Activated naive CD4-positive, alpha-beta T cell treated with Interleukin-2 at 50 U/mL for 16 hours (primary cell): ENCODE measurements at places on chromosomes 2 and 18.

- no peak for DNase-seq
Observed at GRCh38 chr2:96530144-96530430, 6.5 kb upstream of the ARID5A start.

- DNase-seq, result no peak
Observed at GRCh38 chr2:24010477-24011249, 778 bp downstream of the MFSD2B start.

DNA sequence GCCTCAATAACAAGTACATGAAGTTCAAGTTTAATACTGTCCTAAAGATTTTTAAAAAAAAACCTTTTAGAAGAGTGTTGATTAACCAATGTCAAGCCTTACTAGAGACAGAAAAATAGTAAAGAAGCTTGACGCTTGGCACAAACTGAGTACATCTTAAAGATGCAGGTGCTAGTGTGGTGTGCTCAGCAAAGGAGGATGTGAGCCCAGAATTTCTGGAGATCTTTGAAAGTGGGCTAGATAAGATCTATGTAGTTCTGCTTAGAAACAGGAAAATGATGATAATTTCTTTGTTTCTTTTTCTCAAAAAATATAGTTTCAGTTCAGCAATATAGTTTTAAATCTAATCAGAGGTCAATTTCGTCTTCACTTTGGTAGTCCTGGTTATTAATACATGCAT, 118.3 kb upstream of the KLHL14 start:
- DNase-seq, result no peak

GRCh38 chr2:190506666-190507065, 27.9 kb downstream of the NEMP2 start:
- no peak for DNase-seq

DNA sequence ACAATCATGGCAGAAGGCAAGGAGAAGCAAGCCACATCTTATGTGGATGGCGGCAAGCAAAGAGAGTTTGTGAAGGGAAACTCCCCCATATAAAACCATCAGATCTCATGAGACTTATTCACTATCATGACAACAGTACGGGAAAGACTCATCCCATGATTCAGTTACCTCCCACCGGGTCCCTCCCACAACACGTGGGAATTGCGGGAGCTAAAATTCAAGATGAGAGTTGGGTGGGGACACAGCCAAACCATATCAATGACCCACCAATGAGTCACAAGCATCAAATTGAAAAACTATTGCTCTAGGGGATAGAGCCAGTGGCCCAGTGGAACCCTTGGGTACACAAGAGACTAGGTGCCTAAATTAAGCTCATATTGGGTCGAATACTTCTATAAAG, 157.4 kb downstream of the FBXO15 start:
- DNase-seq, result no peak

GRCh38 chr2:446303-446874, 158.5 kb upstream of the ALKAL2 start:
- DNase-seq, result no peak

- no peak for DNase-seq
Observed at GRCh38 chr18:44791520-44791919, 110.8 kb downstream of the SETBP1 start.

DNA sequence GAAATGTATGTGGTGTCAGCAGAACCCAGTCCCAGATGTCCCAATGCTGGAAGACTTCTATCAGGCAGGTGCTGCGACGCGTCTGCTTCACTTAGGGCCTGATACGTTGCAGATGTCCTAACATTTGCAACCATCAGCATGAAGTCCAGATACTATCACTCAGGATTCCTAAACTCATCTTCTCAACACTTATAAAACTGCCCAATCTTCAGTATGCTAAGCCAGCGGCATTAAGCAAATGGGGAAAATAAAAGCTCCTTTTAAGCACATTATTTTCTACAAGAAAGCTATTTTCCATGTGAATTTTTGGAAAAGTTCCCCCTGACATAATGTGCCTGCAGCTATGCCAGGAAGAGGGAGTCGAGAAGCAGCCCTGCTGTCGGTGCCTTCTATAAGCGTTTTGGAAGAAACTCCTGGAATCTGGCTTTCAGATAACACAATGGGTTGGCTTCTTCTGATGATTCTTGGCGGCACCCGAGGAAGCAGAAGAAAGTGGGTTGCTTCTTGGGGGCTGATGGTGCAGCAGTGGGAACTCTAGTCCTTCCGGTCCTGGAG, 60.7 kb upstream of the ITGA6 start:
- no peak for DNase-seq

DNA sequence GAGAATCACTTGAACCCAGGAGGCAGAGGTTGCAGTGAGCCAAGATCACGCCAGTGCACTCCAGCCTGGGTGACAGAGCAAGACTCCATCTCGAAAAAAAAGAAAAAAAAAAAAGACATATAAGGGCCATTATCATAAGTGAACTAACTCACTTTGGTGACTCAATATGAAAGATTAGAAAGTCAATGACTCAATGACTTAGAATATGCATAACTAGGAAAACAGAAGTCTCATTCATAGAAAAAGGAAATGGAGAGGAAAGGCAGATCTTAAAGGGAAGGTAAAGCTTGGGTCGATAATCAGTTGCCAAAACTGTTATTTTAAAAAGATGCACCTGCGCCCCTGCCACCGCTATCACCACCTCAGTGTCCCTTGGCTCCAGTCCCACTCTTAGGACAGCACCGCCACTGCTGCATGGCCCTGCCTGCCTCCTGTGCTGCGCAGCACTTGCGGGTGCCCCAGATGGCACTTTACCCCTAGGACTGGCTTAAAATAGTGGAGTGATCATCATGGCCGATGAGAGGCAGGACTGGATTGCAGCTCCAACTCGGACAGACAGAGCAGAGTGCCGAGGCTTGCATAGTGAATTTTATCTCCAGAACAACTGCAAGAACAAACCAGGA, 54.7 kb downstream of the INO80D start:
- no peak for DNase-seq

GRCh38 chr18:32346671-32347070, 124.0 kb downstream of the GAREM1 start:
- no peak for DNase-seq

DNA sequence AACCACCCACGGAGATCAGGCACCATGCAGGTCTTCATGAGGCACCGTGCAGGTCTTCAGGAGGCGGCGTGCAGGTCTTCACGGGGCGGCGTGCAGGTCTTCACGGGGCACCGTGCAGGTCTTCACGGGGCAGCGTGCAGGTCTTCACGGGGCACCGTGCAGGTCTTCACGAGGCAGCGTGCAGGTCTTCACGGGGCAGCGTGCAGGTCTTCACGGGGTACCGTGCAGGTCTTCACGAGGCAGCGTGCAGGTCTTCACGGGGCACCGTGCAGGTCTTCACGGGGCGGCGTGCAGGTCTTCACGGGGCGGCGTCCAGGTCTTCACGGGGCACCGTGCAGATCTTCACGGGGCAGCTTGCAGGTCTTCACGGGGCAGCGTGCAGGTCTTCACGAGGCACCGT, 350.4 kb upstream of the PKDCC start:
- DNase-seq, result no peak

- no peak for DNase-seq
Observed at GRCh38 chr18:23321996-23322395, 131.1 kb upstream of the RIOK3 start.

GRCh38 chr18:10405816-10406663, 48.4 kb upstream of the APCDD1 start:
- DNase-seq, result no peak

DNA sequence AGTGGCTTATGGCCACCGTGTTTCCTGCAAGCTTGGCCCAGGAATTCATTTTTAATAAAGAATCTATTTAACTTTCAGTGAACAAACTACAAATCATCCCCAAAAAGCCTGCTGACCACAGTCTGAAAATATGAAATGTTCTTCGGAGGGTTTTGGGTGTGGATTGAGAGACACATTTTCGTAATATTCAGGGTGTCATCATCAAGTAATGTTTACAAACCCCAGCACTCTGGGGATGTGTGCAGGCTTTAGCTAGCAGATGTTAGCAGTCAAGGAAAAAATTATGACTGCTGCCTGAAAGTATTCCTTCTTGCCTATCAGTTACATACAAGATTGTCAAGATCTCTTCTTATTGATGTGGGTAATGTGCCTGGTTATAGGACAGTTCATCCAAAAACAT, 143.9 kb upstream of the FN1 start:
- DNase-seq, result no peak

- DNase-seq, result no peak
Observed at GRCh38 chr18:69840001-69840400, 107.7 kb downstream of the CD226 start.

GRCh38 chr2:191109888-191110287, 40.9 kb downstream of the STAT4 start:
- peak; percentile 41 for DNase-seq

- no peak for DNase-seq
Observed at GRCh38 chr2:171482308-171482707, 40.0 kb upstream of the CYBRD1 start.

DNA sequence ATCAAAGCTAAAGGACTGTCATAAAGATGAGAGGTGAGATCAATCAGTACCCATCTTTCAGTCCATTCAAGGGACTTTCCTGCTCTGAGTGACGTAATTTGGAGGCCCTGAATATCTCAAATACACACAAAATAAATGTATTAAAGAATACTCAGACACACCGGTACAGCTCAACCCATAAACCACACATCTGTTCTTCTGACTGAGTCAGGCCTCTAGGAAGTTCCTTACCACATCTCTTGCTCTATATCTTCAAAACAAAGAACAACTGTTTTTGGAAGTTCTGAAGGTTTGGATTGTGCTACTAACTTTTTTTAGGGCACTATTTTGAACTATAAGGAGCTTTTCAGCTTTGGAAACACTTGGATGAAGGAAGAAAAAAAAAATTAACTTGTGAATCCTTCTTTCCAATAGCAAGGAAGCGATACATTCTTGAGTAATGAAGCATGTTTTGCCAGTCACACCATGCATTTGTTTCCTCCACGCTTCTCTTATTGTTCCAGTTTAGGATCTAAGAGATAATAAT, 866.5 kb upstream of the VRK2 start:
- no peak for DNase-seq

DNA sequence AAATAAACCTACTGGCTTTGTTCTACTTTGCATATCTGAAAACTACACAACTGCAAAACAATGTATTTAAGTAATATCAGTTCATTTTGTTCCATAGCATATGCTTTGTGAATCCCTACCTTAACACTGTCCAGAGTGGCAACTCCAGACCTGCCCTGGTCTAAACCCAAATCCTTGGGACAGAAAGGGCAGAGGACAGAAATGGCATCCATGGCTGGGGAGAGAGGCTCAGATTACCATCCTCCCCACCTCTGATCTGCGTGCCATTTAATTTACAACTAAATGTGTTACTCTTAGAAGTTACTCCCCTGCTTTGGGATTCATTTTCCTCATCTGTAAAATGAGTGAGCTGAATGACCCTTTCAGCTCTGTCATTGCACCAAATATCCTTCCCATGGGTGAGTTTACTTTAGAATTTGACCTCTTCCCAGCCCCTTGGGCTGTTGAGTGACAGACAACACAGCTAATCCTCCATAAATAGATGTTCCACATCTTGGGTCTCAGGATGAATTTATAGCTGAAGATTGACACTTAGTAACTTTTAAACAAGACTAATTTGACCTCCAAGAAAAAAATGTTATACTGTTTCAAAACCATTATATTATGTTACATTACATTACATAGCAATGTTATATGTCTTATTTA, 20.1 kb upstream of the NEB start:
- DNase-seq, result no peak

GRCh38 chr2:54663424-54664030, 59.9 kb upstream of the EML6 start:
- DNase-seq, result no peak

DNA sequence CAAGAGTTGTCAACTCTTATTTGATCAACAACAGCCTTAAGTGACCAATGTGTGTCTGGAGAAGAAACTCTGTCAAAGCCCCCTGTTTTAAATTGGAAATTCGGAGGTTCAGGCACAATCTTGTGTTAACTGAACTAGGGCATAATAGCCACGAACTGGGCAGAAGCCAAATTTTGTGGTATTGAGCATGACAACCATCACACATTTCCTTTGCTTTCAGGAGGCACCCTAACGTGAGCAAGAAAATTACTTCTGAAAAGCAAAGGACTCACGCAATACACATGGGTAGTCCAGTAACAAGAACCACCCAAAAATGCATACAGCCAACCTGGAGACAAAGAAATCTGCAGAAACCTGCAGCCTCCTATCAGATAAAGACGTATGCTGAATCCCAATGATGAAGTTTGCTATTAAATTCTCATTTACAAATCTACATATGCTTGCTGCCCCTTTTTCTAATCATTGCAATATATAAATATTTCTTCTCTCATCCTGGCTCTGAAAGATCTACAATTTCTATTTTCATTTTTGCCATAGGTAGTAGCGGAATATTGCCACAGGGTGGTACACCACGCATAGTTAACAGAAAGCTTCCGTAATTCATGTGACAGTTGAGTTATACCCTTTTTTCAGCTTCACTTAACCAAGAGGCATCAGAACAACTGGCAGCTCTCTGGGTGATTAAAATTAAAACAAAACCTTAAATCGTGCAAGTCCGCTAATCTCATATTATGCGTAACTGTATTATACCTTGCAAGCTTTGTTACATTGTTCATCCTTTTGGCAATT, 495.8 kb downstream of the NRXN1 start:
- DNase-seq, result no peak

DNA sequence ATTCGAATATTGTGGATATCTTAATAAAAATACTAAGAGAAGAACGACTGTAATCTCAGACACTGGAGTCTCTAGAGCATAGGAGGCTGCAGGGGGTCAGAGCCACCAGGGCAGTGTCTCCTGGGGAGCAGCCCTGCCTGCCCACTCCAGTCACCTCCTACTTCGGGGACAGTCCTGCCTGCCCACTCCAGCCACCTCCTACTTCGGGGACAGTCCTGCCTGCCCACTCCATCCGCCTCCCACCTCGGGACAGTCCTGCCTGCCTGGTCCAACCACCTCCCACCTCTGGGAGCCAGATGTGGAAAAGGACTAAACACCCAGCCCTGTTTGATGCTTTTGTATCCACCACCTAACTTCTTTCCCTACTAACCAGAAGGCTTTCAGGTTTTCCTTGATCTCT, 350.1 kb upstream of the SMIM21 start:
- DNase-seq, result no peak

GRCh38 chr2:32711219-32711618, 83.4 kb downstream of the TTC27 start:
- no peak for DNase-seq

- no peak for DNase-seq
Observed at GRCh38 chr2:144511937-144512336, 8.0 kb downstream of the ZEB2 start.

DNA sequence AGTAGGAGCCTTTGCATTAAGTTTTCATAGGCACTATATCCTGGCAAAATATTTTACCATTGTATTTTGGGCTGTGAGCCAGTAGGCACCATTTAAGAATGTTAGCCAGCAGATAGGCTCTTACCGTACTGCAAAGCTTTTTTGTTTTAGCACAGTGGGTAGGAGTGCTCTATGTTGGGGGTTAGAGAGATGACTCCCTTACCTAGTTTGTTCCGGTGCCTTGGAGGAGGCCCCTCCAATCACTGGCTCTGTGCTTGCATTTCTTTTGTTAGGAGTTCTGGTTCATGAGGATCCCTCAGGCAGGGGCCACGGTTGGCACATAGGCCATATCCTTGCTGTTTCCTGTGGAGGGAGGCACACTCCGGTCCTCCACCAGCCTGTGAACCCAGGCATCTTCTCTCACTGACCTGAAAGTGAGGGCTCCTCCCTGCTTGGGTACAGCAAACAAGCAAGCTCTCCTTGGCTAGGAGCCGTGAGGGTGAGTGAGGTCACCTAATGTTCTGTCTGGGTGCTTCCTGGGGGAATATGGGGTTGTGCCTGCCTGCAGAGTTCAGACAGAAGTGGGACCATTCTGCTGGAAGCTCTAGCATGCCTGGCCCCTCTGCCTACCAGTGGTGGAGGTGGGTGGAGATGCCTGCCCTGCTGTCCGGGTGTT, 29.8 kb downstream of the LTBP1 start:
- no peak for DNase-seq

GRCh38 chr2:98457045-98457696, 12.5 kb downstream of the INPP4A start:
- no peak for DNase-seq
